Fibroblast of villous mesenchyme (primary cell): ENCODE measurements at places on chromosomes 3 and 15. TPM values are rescaled to one million over a fixed set of nuclear protein-coding genes. Genes with fewer than 3 reads are reported as not detected.

GRCh38 chr3:25992606-25993005, 202.7 kb downstream of the OXSM start:
- DNase-seq, result no peak

Gene NEK4
- 28.1 and 33.2 TPM in 2 replicates for total RNA-seq

Gene ZDHHC23
- 0.32 and 0.43 TPM in 2 replicates for total RNA-seq

DNA sequence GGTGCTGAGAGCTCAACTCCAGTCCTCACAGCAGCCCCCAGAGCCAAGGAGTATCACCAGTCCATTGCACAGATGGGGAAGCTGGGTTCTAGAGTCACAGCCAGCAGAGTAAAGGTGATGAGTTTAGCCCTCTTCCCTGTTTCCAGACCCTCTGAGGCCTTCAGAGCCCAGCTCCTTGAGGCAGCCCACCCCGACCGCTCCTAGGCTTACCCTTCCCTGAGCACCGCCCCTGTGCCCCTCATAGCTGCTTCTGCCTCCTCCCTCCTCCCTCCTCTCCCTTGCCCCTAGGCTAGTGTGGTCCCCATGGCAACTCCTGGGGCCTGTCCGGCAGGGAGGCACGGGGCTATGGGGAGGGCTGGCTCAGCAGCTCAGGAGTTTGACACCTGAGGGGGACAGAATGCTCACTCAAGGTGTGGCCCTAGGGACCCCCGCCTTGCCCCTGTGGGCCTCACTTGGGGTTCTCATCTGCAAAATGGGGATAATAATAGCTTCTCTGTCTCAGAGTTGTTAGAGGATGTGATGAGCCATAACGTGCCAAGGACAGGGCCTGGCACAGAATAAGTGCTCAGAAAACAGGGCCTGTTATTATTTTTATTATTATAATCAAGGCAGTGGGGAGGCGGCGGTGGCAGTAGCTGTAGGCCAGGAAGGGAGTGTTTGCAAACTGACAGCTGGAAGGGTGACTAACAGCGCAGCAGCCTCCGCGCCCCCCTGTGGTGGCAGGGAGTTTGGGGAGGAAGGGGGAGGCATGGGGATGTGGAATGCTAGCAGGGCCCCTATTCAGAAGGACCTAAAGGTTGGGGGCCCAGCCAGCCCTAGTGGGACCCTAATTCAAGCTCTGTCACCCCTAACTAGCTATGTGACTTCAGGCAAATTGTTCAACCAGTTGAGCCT, 11.5 kb downstream of the CSK start:
- no peak for DNase-seq

Gene ABI3BP
- 4.2 and 7.8 TPM in 2 replicates for total RNA-seq

DNA sequence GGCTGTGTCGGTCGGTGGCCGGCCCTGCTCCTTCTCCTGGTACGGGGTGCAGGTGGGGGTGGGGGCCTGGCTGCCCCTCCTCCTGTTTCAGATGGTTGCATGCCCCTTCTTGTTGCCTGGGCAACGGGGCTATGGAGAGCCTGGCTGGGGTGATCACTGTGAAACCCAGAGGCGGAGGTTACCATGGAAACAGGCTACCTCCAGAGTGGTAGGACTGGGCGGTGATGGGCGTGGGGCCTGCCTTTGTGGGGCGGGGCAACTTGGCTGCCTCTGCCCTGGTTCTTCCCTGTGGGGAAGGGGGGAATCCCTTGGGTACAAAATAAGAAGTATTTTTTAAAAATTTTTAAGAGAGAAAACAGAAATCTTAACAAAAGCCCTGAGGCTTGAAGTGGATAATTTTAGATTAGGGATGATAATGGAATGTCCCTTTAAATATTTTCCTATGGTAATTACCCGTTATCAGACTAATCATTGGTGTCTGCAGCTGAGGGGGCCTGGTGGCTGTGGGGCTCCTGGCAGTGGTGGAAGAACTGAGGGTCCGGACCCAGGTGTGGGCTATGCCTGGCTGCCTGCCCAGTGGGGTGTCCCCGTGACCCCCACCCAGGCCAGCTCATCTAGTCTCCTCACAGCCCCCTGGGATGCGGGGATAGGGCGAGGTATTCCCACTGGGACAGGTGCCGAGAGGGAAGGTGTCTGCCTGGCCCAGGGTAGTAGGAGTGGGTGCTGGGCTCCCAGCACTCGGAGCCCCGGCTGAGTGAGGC, 32.5 kb downstream of the PLXNA1 start:
- no peak for DNase-seq

GRCh38 chr15:91535856-91536500, 317.5 kb upstream of the SLCO3A1 start:
- peak; percentile 13 for DNase-seq

- no peak for DNase-seq
Measured at GRCh38 chr15:62135532-62136134, 29.5 kb downstream of the C2CD4B start.

DNA sequence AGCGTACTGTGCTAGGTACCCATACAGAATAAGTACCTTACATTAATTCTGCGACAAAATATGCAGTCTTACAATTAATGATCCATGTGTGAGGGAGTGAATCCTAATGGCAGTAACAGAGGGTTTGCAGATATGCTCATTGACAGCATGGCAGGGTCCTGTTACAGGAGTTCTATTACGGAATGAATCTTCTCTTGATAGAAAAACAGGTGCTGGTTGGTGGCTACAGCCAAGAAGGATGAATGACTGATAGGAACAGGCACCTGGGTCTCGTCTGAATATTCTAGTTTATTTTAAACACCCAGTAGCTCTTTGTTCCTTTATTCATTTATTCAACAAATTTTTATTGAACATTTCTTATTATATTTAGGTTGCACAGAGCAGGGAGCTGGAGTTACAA, 22.8 kb downstream of the PGBD4 start:
- no peak for DNase-seq

Gene GOLGA8S
- under 0.01 TPM in 2 replicates for total RNA-seq

GRCh38 chr3:112778353-112778948, 68.2 kb downstream of the CD200R1L start:
- peak; percentile 88 for DNase-seq

DNA sequence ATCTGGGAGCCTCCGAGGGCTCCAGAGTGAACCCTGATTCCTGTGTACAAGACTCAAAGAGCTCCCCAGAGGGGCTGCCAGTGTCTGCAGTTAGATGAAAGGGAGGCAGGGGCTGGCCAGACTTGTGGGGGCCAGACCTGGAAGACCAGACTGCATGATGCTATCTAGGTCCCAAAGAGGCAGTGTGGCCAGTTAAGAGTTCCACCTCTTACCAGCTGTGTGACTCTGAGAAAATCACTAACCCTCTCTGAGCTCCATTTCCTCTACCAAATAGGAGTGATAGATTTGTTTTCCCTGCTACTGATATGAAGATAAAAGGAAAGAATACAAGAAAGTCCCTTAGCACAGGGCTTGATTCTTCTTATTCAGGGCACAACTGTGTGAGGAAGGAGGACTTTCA, 29.0 kb downstream of the ACSBG1 start:
- no peak for DNase-seq

DNA sequence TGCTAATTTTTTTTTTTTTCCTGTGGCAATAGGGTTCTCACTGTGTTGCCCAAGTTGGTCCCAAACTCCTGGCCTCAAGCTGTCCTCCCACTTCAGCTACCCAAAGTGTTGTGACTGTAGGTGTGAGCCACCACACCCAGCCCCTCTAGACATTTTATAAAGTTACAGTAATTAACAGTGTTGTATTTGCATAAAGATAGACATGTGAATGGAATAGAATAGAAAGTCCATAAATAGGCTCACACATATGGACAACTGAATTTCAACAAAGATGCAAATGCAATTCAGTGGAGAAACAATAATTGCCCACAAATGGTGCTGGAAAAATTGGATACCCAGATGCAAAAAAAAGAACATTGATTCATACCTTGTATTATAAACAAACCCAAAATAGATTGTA, 39.9 kb downstream of the PLS1 start:
- DNase-seq, result no peak

DNA sequence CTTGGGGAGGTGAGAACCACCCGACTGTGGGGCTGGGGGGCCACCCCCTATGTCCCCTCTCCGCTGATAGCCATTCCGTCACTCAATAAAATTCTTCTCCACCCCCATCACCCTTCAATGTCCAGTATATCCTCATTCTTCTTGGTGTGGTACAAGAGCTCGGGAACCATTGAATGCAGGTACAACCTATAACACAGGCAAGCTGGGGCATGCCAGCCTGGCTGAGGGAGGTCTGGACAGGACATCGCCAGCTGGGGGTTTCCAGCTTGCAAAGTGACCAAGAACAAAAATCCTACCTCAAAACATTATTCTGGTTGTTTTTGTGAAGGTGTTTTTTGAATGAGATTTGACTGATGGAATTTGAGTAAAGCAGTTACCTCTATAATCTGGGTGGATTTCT, 19.6 kb upstream of the BDH1 start:
- DNase-seq, result no peak

DNA sequence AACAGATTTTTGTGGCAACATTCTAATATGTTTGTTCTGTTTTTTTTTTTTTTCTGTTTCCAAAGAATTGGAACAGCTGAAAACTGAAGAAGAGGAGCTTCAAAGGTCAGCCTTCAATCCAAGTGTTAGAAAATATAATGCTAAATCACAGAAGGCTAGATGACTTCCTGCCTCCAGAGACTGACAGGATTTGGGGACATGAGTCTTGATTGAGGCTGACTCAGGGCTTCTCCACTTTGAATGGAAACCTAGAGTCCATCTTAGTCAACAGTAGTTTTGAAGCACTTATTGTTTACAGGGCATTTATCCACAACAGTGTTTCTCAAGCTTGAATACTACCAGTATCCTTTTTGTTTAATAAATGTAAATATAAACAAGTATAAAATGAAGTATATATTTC, 44.5 kb upstream of the RAD51 start:
- no peak for DNase-seq

Gene ARPC4
- total RNA-seq, result 216 and 304 TPM in 2 replicates

- no peak for DNase-seq
Measured at GRCh38 chr3:3798631-3799113, 559 bp upstream of the LRRN1 start.

DNA sequence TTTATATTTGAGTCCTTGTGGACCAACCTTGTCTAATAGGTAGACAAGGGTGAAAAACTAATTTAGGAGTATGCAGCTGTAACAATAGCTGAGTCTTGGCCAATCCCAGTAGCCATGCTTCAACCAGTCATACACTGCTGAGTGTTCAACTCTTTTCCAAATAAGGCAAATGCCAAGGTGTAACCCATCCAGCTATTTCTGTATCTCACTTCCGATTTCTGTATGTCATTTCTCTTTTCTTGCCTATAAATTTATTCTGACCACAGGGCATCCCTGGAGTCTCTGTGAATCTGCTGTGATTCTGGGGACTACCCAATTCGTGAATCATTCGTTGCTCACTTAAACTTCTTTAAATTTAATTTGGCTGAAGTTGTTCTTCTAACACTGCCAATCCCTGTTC, 93.2 kb downstream of the MAGI1 start:
- DNase-seq, result no peak

GRCh38 chr15:69854521-69855181, 243.1 kb downstream of the TLE3 start:
- peak; percentile 81 for DNase-seq

- DNase-seq, result peak; percentile 44
Measured at GRCh38 chr15:85475317-85475701, 94.9 kb downstream of the AKAP13 start.

DNA sequence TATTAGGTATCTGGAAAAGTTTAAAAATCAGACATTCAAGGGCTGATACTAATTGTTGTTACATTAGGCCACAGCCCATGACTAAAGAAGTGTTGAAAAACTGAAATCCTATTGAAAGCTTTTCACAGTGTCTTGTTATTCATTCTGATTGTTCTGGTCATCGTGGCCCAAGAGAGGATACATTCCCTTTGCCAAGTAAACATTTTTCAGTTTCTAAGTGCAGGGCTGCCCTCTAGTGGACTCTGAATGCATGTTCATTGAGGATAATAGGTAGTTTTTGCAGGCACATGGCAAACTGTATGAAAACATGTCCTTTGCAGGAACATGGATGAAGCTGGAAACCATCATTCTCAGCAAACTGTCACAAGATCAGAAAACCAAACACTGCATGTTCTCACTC, 181.1 kb downstream of the MYRIP start:
- DNase-seq, result peak; percentile 29

- DNase-seq, result peak; percentile 90
Measured at GRCh38 chr15:39944726-39945125, 10.8 kb downstream of the EIF2AK4 start.

DNA sequence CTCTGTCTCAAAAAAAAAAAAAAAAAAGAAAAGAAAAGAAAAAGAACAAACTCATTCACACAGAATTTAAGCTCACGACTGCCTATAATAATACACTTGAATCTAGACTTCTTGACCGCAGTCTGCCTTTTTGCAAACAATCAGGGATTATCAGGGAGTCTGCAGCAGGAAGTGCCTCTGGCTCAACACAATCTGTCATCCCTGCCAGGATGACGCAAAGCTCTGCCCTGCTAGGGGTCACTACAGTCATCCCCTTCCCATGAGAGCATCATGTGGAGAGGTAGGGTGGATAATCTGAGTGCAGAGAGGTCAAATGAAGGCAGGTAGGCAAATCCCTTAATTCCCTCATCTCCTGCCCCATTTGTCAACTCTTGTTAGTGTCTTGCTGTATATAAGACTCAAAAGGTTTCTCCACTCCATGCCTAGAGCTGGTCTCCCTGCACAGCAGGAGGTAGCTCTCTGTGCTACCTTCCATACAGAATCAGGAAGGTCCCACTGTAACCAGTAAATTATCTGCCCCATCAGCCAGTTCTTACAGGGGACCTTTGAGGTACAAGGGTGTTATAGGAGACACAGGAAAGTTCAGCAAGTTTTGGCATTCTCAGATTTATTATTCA, 4.2 kb downstream of the UBAP1L start:
- DNase-seq, result peak; percentile 87

DNA sequence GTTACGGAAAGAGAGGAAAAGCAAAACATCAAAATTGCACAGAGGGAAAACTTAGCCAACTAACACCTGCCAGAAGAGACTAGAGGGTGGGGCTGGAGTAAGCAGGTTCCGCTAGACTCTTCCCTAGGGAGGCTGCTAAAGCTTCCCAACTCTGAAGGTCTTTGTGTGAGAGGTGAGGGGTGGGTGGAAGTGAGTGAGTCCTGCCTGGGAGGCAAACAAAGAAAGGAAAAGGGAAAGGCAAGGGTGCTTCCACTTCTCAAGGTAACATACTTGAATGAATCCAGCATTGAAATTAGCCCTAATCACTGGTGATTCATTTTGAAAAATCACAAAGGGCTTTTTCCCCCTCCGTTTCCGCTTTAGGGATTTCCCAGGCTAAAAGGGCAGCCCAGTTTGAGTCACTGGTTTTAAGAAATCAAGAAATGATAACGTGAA, 220.5 kb upstream of the ADAMTS9 start:
- peak; percentile 46 for DNase-seq

DNA sequence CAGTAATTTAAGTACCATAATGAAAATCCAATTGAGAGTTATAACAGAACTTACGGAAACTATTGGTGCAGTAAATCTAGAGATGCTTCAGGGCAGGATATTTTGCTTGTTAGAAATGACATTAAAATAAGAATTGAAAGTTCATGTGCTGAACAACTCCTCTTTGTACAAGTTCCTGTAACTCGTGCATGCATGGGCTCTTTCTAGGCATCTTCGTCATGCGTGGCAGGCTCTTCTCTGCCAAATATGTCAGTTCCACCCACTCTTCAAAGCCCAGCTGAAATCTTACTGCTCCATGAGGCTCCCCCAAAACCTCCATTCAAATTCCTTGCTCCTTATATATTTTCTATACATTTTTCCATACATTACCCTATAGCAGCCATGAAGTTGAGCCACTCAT, 48.7 kb downstream of the FBN1 start:
- DNase-seq, result no peak

- DNase-seq, result no peak
Measured at GRCh38 chr3:50156549-50157493, 1.7 kb downstream of the SEMA3F start.
